Activated CD4-positive, alpha-beta T cell treated with anti-CD3 and anti-CD28 coated beads, Interleukin-2, amount 50 U/mL, for 48 hours (primary cell): ENCODE measurements at places on chromosomes 12 and 14.

GRCh38 chr12:48780381-48781025 lies 8.4 kb downstream of the ADCY6 start:
- no peak for DNase-seq

GRCh38 chr14:95647926-95648325 lies 38.3 kb upstream of the TCL1B start:
- DNase-seq: no peak

- DNase-seq: no peak
Measured at GRCh38 chr12:45575823-45576475, 153.6 kb upstream of the ARID2 start.

- no peak for DNase-seq
Measured at GRCh38 chr12:71045781-71046180, 112.0 kb downstream of the TSPAN8 start.

GRCh38 chr14:59811815-59812214 lies 58.8 kb downstream of the RTN1 start:
- no peak for DNase-seq

DNA sequence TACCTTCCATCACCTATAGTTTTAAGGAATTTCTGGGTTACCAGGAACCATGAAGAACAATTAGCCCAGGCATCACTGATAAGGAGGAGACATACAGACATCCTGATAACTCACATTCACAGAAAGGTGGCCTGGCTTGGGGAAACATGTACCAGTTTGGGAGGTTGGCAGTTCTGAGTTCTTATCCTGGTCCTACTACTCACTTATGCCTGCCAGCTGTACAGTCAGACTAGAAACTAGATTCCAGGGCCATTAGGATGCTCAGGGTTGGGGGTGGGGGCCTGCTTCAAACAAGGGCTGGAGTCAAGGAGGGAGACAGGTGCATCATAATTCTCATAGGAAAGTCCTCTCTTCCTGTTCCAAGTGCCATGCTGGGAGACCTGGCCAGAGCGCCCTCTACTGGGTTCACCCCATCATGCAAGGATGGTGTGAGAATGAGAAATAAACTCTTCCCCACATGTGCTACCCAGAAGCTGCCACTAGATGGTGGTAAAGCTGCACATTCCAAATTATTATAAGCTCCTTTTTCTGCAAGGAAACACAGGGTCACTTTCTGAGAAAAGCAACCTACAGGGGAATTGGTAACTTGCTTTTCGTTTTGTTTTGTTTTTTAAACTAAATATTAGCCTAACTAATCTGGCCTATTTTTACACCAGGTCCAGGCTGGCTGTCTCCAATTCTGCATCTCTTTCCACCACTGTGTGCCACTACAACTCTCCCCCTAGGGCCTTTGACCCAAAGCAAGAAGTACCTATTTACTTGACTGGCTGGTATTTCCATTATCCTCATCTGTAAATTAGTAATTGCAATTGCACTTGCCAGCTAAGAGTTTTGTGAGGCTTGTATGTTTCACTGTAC lies 14.5 kb downstream of the OAS2 start:
- peak; percentile 75 for DNase-seq

- DNase-seq: no peak
Measured at GRCh38 chr14:23113431-23114119, 5.5 kb downstream of the CEBPE start.

GRCh38 chr12:120292411-120292660 lies 633 bp upstream of the RNU4-2 start:
- DNase-seq: no peak

DNA sequence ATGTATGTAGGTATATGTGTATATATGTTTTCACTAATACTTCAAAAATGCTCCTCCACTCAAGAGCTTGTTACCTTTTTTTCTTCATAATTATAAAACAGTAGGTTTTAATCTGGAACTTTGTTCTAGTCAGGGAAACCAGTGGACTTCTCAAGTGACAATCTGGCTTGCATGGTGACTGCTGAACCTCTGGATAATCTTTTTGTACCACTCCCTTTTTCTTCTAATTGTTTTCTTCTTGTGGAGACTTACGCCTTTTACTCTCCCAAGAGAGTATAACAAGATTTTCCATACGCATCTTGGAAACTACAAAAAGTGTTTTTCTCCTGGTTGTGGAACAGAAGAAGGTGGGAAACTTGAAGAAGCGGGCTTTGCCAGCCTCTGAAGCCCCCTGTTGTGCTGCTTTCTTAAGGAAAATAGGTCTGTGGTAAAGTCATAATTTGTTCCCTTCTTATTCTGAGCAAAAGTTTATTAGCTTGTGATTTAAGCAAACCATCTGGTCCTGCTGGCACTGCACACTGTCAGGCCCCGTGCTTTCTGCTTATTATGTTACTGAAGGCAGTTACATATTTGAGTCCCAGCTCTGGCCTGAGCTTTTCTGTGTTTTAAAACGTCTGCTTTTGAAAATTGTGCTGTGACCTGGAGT lies 291.8 kb downstream of the ERC1 start:
- DNase-seq: no peak

DNA sequence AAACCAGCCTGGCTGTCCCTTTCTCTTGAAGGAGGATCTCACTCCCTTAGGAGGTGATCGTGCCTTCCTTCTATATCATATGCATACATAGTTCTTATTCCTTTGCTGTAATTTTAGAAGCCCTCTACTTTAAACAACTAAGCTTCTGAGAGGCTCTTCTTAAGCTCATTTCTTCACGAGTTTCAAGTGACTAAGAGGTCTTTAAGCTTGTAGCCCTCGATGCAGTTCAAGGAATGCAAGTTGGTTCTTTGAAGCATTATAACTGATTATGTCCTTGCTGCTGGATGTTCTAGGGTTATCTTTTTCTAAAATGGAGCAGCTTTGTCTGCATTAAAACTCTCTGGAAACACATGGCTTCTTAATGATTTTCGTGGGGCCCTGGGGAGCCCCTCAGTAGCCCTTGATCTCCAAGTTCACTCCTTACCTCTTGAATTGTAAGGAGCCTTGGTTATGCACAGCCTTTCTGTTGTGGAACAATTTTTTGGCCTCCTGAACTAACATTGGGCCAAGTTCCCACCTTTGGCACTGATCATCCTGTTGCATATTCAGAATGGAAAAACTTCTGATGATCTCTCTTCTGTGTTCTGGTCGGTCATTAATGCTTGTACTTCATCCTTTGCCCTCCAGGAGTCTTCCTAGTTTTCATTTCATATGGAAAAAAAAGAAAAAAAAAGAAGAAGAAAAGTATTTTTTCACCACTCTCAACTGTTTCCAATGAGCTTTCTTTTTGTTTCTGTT lies 12.6 kb downstream of the RASSF8 start:
- DNase-seq: no peak

- no peak for DNase-seq
Measured at GRCh38 chr14:72597252-72598233, 296.4 kb downstream of the DPF3 start.

DNA sequence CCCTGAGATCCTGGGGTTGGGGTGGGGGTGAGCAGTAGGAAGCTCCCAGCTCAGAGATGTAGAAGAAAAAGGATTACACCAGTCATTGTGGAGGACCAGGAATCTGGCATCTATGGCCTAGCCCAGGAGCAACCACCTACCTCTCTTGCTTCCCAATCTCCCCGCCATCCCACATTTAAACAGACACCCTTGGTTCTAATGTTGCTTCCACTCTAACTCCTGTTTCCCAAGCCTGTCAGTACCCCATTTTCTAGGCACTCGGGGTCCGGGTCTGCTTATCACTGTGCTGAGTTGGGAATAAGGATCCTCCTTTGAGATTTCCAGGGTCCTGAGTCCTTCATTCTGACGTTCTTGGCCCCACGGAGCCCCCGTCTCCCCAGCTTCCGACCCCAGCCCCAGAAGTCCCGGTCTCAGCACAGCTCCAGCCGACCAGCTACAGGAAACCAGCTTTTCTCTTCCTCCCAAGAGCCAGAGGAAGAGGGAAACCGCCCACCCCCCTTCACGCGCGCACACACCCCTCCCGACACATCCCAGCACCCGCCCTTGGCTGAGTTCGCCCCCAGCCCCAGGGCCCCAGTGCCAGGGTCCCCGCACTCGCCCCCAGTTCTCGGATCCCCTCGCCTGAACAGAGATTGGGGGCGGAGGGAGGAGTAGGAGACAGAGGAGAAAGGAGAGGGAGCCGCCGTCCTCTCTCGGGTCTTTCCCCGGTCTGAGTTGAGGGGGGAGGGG lies 1.2 kb downstream of the ITGA5 start:
- DNase-seq: no peak

- no peak for DNase-seq
Measured at GRCh38 chr12:80016684-80017083, 81.8 kb upstream of the PPP1R12A start.

DNA sequence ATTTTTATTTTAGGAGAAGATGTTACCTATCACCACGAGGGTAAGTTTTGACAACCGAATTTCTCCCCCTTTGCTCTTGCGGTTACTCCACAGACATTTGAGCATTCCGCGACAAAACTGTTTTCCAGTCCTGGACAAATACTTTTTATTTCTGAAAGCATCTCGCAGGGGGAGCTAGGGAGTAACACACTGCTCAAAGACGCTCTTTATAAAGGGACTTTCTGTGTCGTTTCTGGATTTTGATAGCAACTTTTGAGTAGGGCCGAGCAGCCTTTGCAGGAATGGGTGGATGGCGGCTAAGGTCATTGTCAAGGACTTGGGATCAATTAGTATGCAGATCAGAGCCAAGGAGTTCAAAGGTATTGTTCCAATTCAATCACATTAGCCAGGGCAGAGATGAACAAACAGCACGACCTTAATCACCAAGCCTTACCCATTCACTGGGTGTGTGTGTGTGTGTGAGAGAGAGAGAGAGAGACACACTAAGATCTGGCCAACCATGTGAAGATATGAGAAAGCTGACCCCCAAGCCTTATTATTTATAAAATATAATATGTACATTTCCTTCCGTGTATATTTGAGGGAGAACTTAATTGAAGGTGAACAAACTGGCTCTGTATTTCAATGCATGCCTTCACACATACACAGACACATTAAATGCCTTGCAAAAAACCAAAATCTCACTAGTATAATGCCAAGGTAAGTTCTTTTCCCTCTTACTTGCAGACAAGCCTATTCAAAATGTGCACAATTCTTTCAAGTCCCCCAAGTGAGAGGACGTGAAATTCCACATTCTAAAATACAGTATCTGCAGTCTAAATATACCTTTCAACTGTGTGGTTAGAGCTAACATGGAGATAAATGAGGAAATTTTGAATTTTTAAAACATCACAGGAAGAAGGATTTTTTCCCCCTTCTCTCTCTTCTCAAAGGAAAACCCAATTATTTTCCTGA lies 613.8 kb downstream of the VRK1 start:
- DNase-seq: no peak

DNA sequence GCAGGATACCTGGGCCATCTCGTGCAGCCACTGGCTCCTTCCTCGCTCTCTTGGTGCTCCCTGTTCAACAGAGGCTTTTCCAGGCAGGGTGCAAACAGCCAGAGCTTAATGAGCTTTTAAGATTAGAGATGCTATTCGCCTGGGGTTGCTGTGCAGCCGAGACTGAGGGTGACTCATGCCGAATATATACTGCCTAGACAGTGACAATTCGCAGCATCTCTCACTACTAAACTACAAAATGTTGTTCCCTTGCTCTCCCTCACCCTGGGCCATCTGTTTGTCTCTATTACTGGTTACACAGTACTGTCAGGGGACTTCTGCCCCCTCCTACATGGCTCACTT lies 26.0 kb upstream of the TESC start:
- DNase-seq: no peak

GRCh38 chr12:57837864-57838562 lies 8.5 kb downstream of the CTDSP2 start:
- DNase-seq: no peak

- DNase-seq: no peak
Measured at GRCh38 chr14:104579507-104579906, at the start of gene C14orf180. Gene C14orf180, plus strand, starts transcription at chr14:104579764. Its CDS starts 6,667 bp downstream, at chr14:104586431.

GRCh38 chr14:33793398-33794110 lies 157.3 kb downstream of the EGLN3 start:
- no peak for DNase-seq

- no peak for DNase-seq
Measured at GRCh38 chr12:76259660-76260389, 88.4 kb downstream of the BBS10 start.

DNA sequence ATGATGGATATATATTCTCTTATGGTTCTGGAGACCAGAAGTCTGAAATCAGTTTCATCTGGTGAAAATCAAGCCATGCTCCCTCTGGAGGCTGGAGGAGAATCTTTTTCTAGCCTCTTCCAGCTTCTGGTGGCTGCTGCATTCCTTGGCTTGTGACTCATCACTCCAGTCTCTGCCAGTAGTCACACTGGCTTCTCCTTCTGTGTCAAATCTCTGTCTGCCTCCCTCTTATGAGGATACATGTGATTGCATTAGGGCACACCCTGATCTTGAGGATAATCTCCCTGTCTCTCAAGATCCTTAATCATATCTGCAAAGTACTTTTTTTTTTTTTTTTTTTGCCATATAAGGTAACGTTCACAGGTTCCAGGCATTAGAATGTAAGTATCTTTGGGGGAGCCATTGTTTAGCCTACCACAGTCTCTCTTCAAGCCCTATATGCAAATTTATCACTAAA lies 17.7 kb downstream of the DNAL1 start:
- no peak for DNase-seq

- DNase-seq: no peak
Measured at GRCh38 chr12:112169161-112169872, 44.0 kb downstream of the TRAFD1 start.

- DNase-seq: no peak
Measured at GRCh38 chr12:53414756-53415417, 8.8 kb upstream of the AMHR2 start.

DNA sequence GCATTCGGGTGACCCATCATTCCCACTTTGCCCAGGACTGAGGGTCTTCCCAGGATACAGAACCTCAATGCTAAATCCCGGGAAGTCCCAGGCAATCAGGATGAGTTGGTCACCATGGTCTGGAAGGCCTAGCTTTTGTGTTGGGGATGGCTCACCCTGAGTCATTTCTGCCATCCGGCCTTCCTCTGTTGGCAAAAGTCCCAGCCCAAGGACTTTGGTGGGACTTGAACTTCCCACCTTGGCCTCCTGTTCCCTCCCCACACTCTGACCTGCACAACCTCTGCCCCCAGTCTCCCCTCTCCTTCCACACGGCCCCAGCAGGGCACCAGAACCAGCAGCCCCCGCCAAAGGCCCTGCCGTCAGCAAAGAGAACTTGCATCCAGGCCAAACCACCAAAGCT lies 24.6 kb upstream of the NCOR2 start:
- no peak for DNase-seq

DNA sequence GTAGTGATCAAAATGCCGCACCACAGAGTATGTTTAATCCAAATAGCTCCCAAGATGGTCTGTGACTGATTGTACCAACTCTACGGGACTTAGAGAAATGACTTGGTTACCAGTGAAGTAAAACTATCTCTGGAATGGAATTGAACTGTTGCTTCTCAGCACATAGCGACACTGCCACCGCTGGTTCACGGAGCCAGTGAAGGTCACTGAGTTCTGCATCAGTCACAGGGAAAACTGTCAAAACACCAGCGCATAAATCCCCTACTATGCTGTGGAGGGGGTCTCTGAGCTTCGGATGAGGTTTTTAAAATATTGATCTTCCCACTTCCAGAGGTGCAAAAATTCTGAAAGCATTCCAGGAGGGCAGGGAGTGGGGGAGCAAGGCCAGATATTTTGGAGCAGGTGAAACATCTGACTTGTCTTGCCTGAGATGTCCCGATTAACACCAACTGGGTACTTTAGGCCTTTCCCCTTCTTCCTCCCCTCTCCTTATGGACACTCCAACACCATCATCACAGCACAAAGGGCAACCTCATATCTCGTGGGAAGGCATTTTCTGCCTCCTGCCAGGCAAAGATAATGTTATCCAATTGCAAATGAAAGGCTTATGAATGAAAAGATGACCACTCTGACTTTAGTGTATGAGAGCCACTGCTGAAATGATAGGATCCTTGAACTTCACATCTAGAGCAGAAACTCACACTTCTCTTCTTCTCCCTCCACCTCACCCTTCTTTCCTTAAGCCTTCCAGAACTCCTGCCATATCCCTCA lies 2.0 kb upstream of the PLXNC1 start:
- no peak for DNase-seq
